ENCODE measurements at places on chromosomes 1 and 21.

DNA sequence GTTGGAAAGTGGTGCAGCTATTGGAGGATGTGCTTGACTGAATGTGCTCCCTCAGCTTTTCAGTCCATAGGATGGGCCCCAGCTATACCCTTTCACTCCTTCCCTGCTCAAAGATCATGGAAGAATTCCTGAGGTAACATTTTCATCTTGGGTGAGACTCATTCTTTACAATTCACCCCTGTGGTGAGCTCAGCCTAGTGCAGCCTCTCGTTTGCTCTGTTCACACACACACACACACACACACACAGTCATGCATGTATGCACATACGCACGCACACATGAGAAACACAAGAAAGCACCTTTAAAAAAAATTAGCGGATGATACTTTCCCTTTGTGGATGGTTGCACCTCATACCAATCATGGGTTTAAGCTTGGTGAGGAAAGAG is 25.8 kb downstream of the CCN1 start:
- no peak for DNase-seq

DNA sequence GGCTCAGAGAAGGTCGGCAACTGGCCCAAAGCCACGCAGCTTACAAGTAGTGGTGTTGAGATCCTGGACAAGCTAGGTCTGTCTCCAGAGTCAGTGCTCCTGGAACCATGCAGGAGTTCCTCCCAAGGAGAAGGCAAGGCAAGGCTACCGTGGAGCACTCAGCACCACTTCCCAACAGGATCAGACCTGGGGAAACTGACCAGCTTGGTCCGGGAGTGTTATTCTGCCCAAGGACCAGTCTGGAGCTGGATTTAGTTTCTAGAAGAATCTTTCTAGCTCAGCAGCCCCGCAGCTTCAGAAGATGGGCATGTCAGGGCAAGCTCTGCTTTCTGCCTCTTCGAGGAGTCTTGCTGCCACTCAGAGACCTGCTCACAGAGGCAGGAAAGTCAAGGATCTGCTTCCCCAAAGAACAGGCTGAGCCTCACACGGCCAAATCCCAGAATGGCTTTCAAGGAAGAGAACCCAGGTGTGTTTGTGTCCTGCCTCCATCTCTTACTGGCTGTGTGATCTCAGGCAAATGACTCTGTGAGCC is 302.8 kb downstream of the MATN1 start:
- DNase-seq, result no peak

GRCh38 chr1:8671306-8671917 is 146.0 kb downstream of the RERE start:
- DNase-seq, result peak; percentile 17

DNA sequence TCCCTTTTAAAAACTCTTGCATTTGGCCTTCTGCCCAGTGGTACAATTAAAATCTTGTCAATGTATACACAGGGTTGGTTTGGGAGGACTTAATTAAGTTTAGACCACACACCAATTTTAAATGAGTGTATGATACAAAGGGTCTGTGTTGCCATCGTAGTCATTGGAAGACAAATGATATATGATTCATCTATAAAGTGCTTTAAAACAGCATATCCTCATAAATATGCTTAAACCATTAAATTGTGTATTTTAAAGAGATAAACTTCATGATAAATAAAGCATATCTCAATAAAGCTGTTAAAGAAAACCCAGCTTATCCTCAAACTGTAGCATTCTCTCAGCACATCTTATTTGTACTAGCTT is 69.5 kb downstream of the LUZP1 start:
- no peak for DNase-seq

DNA sequence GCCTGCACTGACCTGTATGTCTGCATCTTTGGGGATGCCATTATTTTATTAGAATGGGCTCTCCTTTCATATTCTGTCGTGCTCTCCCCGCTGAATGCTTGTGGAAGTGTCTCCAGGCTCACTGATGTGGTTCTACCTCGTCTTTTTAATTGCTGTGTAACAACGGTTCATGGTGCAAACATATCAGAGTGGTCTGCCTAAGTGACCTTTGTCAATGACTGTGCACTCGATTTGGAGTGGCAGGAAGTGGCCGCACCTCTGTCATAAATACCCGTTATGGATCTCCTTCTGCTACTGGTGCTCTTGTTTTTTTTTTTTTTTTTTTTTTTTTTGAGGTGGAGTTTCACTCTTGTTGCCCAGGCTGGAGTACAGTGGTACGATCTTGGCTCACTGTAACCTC is 38.3 kb downstream of the SPSB1 start:
- no peak for DNase-seq

GRCh38 chr1:29258189-29258975 is 22.1 kb downstream of the PTPRU start:
- DNase-seq, result no peak
